ENCODE measurements at places on chromosomes 16 and 17.

- no peak for DNase-seq
Measured at GRCh38 chr17:47244697-47245096, 8.9 kb upstream of the ITGB3 start.

- DNase-seq = peak; percentile 60
Measured at GRCh38 chr17:5837055-5837491, 233.1 kb upstream of the WSCD1 start.

DNA sequence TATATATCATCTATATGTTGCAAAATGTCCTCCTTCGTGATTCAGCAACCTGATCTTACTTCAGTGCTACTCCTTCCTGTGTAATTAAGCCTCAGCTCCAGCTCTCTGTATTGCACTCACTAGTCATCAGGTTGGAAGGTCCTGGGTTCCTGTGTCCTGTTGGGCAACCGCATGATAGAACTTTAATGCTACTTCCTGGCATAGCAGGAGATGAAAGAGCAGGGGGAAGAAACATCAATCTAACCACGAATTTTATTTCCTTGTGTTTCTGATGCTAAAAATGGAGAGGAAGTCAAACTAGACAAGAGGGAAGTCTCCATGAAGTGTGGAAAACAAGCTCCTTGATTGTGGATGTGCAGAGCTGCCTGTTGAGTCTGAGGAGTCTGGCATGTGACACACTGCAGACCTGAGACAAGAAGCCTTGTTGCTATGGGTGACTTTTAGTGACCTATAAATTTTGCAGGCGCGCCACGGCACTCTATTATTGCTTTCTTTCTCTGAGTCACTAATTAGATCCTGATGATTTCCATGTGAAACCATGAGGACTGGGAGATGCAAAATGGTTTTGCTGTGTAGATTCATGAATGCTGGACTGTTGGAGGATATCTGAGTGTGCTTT lies 25.6 kb downstream of the IGSF6 start:
- DNase-seq = peak; percentile 92

DNA sequence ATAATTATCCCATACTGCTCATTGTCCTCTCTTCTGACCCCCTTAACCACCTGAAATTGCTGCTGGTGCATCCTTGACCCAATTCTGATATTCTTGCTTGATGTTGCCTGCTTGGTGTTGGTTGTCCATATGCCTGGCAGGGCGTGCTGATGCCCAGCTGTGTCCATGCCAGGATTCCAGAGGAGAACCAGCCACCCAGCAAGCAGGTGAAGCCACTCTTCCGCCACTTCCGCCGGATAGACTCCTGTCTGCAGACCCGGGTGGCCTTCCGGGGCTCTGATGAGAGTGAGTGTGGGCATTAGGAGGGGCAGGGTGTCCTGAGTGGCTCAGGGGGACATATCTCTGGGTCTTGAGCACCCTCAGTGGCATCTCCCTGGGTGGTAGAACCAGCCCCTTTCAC lies 11.4 kb downstream of the RAPGEFL1 start:
- no peak for DNase-seq

GRCh38 chr17:45227101-45227925 lies 5.6 kb downstream of the FMNL1 start:
- DNase-seq = peak; percentile 55

DNA sequence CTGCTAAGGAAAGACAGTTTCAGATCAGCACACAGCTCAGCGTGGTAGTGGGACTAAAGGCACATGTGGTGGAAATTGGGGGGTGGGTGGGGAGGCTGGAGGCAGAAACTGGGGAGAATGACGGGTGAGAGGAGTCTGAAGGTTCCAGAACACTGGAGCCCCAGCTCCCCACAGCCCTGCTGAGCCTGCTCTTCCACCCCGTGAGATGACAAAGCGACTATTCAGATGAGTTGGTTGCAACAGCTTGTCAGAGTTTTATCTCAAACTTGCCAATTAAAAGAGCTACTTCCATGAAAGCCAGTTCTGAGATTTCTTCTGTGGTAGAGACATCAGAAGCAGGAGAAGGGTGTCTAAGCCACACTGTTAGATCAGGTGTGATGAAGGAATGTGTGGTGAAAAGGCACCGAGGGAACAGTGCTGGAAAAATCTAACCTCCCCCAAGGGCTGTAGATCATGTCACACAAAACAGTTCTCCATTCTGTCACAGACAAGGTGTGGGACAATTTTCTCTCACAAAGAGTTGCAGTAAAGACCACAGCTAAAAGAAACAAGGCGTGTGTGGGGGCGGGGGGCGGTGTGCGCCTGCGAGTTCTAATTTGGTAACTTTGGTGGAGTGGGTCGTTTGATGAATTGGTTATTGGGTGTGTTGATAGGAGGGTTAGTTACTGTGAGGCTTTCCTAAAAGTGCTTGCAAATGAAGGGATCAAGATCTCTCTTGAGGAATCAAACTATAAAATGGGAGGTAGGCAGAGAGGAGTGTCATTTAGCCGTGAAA lies 39.0 kb downstream of the CCDC182 start:
- DNase-seq = no peak

Data from H4 (cell line).